Skeletal muscle tissue (tissue), 5 donors: ENCODE measurements at places on chromosomes 3 and 15. TPM values are rescaled to one million over a fixed set of nuclear protein-coding genes. Genes with fewer than 3 reads are reported as not detected.

Gene TMEM212
- not detected for total RNA-seq

Gene IQCH
- total RNA-seq, result 3.1 TPM

Gene GP9
- not detected for total RNA-seq

Gene TUSC7
- total RNA-seq, result not detected

Gene CACNA2D3
- 3.1 TPM for total RNA-seq

Gene CRABP1
- 8.9 TPM for total RNA-seq

Gene IQCF5
- total RNA-seq, result not detected

Gene PYGO1
- 10.4 TPM for total RNA-seq

Gene CYP8B1
- total RNA-seq, result not detected

Gene DLEC1
- total RNA-seq, result under 0.01 TPM

Gene DUOXA2
- total RNA-seq, result not detected

Gene UBAP1L
- total RNA-seq, result 2.1 TPM

Gene CP
- 1.0 TPM for total RNA-seq

Gene IQCF2
- not detected for total RNA-seq

Gene SEMA5B
- total RNA-seq, result 8.4 TPM

Gene ISLR2
- 2.1 TPM for total RNA-seq

Gene SLC6A20
- under 0.01 TPM for total RNA-seq

Gene ALPK3
- 33.4 TPM for total RNA-seq

Gene GASK1A
- total RNA-seq, result 12.0 TPM

Gene C3orf70
- total RNA-seq, result 4.2 TPM

Gene ZPLD1
- not detected for total RNA-seq

Gene DPPA4
- 0.52 TPM for total RNA-seq

Gene CHDH
- total RNA-seq, result 0.52 TPM

Gene DPPA2
- not detected for total RNA-seq

Gene SENP8
- total RNA-seq, result 2.1 TPM

Gene EFCAB12
- total RNA-seq, result not detected

Gene FOXB1
- not detected for total RNA-seq

Gene IL17RD
- total RNA-seq, result 18.8 TPM

Gene CA12
- 1.6 TPM for total RNA-seq

Gene KLHL24
- 178 TPM for total RNA-seq

Gene AGBL1
- total RNA-seq, result 31.3 TPM

Gene ACP3
- 0.52 TPM for total RNA-seq

Gene XXYLT1
- total RNA-seq, result 13.6 TPM

Gene FAM227B
- total RNA-seq, result 7.8 TPM

Gene GPR171
- total RNA-seq, result 1.6 TPM

Gene ATP13A4
- total RNA-seq, result 1.6 TPM

Gene CLEC3B
- total RNA-seq, result 129 TPM

Gene CHST2
- total RNA-seq, result 6.8 TPM

Gene ROPN1B
- total RNA-seq, result not detected

Gene GPR149
- total RNA-seq, result not detected

Gene FBLN2
- total RNA-seq, result 35.5 TPM

Gene BCHE
- 42.3 TPM for total RNA-seq

Gene GPR27
- 1.6 TPM for total RNA-seq

Gene C3orf85
- total RNA-seq, result not detected

Gene RPL29
- 1,532 TPM for total RNA-seq

Gene TNFSF10
- total RNA-seq, result 9.9 TPM

Gene ACTRT3
- 1.6 TPM for total RNA-seq
